ENCODE measurements at places on chromosomes 12 and 14.

- no peak for DNase-seq
Observed at GRCh38 chr12:49091056-49091835, 3.4 kb downstream of the DHH start.

DNA sequence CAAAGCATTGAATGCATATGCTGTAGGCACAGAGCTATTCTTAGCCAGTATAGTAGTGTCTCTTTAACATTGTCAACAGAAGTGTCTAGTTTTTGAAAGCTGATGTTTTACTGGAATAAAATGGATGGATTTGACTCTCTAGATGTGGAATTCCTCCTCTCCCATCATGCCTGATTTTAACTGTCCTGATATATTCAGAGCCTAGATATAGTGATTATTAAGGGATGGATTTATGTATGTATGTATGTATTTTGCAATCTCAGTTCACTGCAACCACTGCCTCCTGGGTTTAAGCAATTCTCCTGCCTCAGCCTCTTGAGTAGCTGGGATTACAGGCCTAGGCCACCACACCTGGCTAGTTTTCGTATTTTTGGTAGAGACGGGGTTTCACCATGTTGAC is 144.8 kb upstream of the NAV3 start:
- no peak for DNase-seq

DNA sequence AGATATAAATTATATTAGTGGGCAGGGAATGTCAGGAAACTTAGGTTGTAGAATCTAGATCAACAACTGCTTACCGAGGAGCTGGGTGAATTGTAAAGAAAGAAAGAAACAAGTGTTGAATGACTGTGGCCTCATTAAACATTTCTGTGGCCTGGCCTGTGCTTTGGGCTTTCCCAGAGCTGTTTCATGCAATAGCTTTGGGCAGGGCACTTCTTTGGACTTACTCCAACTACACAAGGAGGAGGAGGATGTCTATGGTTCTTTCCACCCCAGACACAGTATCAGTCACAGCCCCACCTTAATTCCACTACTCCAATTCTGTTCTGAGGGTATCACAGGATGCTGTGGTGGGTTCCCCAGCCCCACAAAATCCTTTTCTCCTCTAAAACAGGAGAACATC is 38.0 kb downstream of the DPF3 start:
- DNase-seq, result no peak

DNA sequence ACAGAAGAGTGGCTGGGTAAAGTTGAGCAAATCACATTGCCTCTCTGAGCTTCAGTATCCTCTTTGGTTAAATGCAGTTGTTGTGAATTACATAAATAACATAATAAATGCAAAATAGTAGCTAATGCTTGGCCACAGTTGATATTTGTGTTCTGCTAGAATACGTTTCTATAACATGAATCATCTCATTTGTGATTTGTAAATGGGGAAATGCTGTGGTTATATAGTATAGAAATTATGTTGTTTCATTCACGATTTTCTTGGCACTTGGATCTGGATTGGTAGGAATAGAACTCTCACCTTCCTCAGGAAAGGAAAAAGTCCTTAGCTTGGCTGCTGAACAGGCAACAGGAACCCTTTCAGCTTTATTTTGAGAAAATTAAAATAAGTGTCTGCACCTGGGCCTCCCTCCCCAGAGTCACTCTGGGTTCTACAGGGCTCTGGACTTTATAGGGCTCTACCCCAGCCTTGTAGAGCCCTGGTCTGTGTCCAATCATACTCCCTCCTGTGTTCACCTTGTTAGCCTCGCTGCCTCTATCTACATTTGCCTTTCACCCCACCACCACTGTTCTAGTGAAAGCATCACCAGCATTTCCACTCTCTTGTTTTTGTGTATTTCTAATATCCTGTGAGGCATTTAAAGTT is 107.7 kb upstream of the BCAT1 start:
- DNase-seq, result no peak

DNA sequence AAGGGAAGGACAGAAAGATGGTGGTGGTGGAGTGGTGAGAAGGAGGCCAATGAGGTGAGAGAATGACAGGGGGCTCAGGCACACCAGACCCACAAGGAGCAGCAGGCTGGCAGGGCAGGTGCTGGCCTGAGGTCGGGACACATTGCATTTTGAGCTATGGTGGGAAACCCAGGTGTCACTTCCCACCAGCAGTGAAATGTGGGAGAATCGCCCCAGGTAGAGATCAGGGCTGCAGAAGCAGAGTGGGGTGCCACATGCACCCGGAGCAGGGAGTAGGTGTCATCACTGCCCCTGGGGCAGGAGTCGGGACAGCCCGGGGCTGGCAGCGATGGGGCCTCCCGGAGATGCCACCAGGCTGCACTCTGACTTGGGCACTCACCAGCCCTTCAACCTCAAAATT is 315.8 kb downstream of the BCL11B start:
- DNase-seq, result no peak
